ENCODE measurements at places on chromosomes 7 and 10.

GRCh38 chr7:75644589-75644988 is 94.2 kb downstream of the HIP1 start:
- no peak for DNase-seq

DNA sequence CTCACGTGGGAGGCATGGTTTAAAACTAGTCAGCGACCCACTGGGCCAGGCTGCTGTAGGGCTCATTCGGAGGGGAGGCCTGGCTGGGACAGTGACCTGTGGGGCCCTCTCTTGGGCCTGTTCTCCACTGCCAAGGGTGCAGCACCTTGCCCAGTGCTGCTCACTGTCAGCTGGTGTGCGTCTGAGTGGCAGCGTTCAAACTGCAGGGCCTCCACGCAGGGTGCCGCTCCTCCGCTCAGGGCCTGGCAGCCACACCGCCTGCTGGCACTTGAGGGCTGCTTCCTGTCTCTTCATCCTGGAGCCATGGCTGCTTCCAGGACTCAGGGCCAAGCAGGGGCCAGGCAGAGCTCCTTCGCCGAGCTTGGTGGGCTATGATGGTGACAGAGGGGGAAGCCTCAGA is 18.3 kb downstream of the ADAMTS14 start:
- DNase-seq = no peak

- DNase-seq = no peak
Observed at GRCh38 chr7:51243631-51244030, 73.0 kb downstream of the COBL start.

DNA sequence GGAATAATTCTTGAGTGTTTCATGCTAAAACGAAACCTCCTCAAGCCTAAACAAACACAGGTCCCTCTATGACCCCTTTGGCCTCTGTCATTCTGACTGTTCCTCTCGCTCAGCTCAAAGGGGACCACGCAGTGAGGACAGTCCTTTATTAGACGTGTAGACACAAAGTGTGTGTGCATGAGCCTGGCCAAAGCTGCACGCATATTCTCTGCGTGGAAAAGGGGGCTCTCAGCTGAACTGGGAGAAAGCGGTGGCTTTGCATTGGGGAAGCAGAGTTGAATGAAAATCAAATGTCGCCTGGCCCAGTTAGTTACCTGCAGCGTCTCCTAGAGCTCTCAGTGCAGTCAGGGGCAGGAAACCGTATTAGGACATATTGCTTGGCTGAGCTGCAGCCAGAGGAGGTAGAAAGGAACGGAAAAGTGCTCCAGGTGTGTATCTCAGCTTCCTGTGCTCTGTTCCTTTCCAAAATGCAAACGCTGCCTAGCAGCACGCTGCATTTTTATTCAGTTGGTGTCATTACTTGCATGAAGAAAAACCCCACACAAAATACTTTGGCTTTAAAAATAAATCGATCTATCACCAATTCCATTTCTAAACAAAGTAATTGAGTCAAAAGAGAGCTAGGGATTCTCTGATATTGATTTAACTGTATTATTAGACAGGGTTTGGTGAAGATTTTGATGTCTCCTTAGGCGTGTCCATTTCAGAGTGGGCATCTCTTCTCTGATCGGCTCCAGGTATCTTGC is 4.9 kb downstream of the GATA3 start:
- DNase-seq = no peak

GRCh38 chr10:17029581-17030271 is 99.9 kb downstream of the CUBN start:
- peak; percentile 90 for DNase-seq

DNA sequence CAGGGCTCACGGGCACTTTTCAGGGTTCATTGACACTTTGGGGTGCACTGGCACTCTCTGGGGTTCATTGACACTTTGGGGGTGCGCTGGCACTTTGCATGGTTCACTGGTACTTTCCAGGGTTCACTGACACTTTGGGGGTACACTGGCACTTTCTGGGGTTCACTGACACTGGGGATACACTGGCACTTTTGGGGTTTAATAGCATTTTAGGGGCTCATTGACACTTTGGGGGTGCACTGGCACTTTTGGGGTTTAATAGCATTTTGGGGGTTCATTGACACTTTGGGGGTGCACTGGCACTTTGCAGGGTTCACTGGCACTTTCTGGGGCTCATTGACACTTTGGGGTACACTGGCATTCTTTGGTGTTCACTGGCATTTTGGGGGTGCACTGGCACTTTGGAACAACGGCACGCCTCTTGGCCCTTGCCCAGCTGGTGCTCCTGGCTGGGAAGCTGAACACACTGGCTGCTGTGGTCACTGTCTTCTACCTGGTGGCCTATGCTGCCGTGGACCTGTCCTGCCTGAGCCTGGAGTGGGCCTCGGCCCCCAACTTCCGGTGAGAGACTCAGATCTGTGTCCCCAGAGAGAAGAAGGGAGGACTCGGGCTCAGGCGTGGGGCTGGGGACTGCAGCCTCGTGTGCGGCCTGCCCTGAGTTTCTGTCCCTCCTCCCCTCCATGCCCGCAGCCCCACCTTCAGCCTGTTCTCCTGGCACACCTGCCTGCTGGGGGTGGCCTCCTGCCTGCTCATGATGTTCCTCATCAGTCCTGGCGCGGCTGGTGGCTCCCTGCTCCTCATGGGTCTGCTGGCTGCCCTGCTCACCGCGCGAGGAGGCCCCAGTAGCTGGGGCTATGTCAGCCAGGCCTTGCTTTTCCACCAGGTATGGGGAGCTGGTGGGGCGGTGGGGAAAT is 6.2 kb upstream of the TRIP6 start:
- no peak for DNase-seq

DNA sequence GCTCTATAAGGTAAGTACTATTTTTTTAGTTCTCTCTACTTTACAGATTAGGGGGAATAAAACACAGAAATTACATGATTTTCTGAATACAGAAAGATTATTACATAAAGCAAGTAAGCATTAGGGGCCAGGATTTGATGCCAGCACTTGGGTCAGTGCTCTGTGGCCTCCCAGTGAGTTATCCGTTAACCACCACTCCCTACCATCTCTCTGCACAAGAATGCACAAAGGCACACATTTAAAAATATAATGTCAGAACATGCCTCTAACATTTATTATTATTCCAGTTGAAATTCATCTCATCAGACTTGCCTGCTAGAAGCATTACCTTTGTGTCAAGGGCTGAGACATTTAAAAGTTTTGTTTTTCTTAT is 59.0 kb downstream of the MET start:
- DNase-seq = no peak

GRCh38 chr10:90787393-90788198 is 70.2 kb downstream of the HTR7 start:
- DNase-seq = peak; percentile 63

GRCh38 chr7:109967406-109967805 is 1123.5 kb upstream of the LRRN3 start:
- DNase-seq = no peak

GRCh38 chr10:561721-562120 is 127.7 kb downstream of the DIP2C start:
- no peak for DNase-seq

DNA sequence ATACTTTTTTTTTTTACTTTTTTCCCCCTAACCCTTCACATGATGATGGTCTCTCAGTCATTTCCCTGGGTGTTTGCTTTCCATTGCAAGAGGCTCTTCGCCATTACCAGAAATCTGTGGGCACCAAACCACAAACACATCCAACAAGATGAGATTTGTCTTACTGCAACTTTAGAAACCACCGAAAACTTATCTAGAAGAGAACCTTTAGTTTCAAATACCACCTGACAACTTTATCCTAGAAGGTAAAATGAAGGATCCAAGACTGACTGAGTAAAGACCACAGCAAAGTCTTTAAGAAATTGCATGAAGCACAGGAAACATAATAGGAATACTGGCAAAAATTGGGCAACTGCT is 363.3 kb upstream of the MBL2 start:
- no peak for DNase-seq

GRCh38 chr7:144428431-144428830 is 24.9 kb upstream of the NOBOX start:
- DNase-seq = no peak

- no peak for DNase-seq
Observed at GRCh38 chr10:131205556-131205955, 106.0 kb downstream of the TCERG1L start.

DNA sequence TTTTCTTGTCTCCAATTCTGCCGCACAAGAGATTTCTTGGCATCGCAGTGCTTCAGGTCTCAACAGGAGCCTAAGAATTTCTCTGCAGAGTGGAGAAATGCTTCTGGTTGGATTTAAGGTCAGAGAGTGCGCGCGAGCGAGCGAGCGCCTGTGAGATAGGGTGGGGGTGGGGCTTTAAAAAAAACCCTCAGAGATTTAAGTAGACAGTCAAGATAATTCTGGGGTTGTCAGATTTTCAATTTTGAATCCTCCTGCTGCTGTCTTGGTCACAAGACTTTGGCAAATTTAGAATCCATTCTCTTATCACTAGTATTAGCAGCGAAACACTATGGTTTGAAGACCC is 49.7 kb downstream of the CPEB3 start:
- no peak for DNase-seq

- DNase-seq = no peak
Observed at GRCh38 chr10:102426803-102427287, 5.5 kb downstream of the CUEDC2 start.

GRCh38 chr7:140656548-140657515 is 15.9 kb upstream of the ADCK2 start:
- peak; percentile 92 for DNase-seq

DNA sequence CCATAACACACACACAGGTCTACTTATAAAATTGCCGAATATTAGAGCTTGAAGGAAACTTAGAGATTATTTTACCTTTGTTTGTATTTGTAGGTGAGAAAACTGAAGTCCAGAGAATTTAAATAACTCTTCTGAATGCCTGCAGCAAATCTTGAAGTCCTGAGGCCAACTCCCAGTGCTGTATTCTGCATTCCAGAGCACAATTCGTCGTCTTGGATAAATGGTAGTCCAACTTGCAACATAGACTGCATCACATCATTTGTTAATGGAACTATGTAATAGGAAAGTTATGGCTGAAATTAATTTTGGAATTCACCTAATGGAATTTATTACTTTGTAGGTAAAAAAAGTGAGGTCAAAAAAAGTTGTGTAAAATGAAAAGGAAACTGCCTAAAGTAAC is 37.3 kb upstream of the SEMA3D start:
- no peak for DNase-seq

GRCh38 chr10:114706458-114707055 is 48.5 kb upstream of the ABLIM1 start:
- DNase-seq = no peak

- DNase-seq = no peak
Observed at GRCh38 chr7:55128693-55129394, 110.0 kb downstream of the EGFR start.

DNA sequence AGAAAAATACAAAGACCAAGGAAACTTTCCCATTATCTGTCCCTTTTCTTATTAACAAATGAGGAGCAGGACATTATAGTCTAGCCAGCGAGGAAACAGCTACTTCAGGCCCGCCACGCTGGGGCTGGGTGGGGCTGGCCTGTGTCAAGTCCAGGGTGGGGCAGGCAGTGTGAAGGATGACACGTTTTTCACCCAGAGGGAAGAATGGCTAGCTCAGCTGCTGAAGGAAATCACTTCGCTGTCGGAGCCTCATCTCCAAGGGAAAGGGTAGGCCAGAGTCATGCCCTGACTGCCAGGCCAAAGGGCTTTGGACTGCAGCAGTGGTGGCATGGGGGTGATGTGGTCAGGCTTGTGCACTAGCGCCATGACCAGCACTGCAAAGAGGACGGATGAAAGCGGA is 24.4 kb downstream of the COL13A1 start:
- no peak for DNase-seq

GRCh38 chr10:110138197-110138812 is 69.1 kb upstream of the MXI1 start:
- DNase-seq = peak; percentile 95

GRCh38 chr7:36527549-36527913 is 137.9 kb downstream of the ANLN start:
- no peak for DNase-seq

DNA sequence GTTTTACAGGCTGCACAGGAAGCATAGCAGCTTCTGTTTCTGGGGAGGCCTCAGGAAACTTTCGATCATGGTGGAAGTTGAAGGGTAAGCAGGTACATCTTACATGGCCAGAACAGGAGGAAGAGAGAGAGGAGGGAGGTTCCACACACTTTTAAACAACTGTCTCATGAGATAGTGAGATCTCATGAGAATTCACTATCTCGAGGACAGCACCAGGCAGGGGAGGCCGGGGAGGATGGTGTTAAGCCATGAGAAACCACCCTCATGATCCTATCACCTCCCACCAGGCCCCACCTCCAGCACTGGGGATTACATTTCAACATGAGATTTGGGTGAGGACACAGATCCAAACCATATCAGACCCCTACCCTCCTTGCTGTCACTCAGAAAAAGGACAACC is 23.7 kb downstream of the ZNF503 start:
- DNase-seq = no peak

DNA sequence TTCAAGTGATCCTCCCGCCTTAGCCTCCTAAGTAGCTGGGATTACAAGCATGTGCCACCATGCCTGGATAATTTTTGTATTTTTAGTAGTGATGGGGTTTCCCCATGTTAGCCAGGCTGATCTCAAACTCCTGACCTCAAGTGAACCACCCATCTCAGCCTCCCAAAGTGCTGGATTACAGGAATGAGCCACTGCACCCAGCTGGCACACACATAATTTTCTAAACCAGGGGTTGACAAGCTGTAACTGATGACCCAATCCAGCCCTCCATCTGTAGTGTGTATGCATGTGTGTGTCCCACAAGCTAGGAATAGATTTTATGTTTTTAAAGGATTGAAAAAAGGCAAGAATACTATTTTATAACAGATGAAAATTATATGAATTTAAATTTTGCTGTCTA is 125.9 kb upstream of the INSYN2A start:
- DNase-seq = no peak

DNA sequence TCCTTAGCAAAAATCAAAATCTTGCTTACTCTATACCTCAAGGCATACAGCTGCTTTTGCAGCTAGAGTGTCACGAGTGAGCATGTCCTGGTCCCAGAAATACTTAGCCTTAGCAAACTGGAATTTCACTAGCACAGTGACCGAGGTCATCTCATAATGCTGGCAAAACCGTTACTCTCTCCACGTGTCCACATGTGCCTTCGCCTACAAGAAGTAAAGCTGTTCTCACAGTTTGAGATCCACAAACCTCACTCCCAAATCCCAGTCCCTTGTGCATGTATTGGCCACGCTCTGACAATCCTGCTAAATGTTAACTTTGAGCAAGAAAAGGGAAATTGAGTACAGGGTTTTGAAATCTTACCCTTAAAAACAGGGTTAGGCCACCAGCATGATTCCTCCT is 111.0 kb upstream of the PLXDC2 start:
- no peak for DNase-seq

DNA sequence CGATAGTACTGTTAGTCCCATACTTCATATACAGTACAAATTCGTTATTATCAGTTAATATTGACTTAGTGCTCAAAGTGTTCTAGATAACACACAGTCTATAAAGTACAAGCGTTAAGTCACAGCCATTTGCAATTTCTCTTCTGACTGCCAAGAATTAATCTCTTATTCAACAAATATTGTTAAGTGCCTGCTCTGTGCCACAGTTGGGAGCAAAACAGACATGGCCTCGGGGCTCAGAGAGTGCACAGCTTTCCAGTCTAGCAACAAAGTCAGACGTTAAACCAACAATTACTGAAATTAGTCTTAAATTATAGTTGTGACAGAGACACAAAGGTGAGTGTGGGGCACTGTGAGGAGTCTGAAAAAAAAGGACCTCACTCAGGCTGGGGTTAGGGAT is 113.0 kb upstream of the DPP6 start:
- DNase-seq = no peak

GRCh38 chr7:78134256-78134655 is 335.7 kb downstream of the PHTF2 start:
- DNase-seq = peak; percentile 39

All from Kasumi-1 (cell line).